ENCODE measurements at places on chromosomes 1 and 21.

- no peak for DNase-seq
Measured at GRCh38 chr1:173444757-173445156, 32.4 kb upstream of the PRDX6 start.

GRCh38 chr1:157691285-157691920 is 9.2 kb downstream of the FCRL3 start:
- DNase-seq = no peak

GRCh38 chr1:200962631-200963030 is 60.9 kb downstream of the KIF21B start:
- DNase-seq = no peak

DNA sequence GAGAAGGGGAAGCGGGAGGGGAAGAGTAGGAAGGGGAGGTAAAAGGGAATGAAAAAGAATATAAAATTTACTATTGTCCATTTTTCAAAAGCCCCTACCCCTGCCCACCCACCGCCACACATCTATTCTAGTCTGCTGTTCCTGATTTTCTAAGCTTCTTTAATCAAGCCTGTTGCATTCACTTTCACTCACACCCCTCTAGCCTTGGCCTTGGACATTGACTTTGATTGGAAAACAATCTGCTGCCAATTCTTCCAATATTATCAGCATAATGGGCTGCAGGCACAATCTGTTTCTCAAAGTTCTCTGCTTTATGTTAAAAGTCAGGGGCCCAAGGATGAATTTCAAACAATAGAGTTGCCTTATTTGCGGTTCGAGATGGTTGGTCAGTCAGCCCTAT is 281.2 kb downstream of the SETD4 start:
- DNase-seq = no peak
